ENCODE measurements at places on chromosomes 1 and 21. TPM values are rescaled to one million over a fixed set of nuclear protein-coding genes. Genes with fewer than 3 reads are reported as not detected.

HHIPL2 gene
- 0.31 TPM for total RNA-seq

FALEC gene
- 2.6 TPM for total RNA-seq

TDRD5 gene
- total RNA-seq: 0.28 TPM

RSPH1 gene
- total RNA-seq: 0.15 TPM

PALMD gene
- total RNA-seq: not detected

RPAP2 gene
- total RNA-seq: 28.3 TPM

SAMD11 gene
- 14.8 TPM for total RNA-seq

EFNA3 gene
- total RNA-seq: 17.5 TPM

RPE65 gene
- total RNA-seq: not detected

CKS1B gene
- 342 TPM for total RNA-seq

NPHP4 gene
- total RNA-seq: 22.1 TPM

A3GALT2 gene
- not detected for total RNA-seq

OR2L13 gene
- not detected for total RNA-seq

RIPK4 gene
- total RNA-seq: 10.5 TPM

DNA sequence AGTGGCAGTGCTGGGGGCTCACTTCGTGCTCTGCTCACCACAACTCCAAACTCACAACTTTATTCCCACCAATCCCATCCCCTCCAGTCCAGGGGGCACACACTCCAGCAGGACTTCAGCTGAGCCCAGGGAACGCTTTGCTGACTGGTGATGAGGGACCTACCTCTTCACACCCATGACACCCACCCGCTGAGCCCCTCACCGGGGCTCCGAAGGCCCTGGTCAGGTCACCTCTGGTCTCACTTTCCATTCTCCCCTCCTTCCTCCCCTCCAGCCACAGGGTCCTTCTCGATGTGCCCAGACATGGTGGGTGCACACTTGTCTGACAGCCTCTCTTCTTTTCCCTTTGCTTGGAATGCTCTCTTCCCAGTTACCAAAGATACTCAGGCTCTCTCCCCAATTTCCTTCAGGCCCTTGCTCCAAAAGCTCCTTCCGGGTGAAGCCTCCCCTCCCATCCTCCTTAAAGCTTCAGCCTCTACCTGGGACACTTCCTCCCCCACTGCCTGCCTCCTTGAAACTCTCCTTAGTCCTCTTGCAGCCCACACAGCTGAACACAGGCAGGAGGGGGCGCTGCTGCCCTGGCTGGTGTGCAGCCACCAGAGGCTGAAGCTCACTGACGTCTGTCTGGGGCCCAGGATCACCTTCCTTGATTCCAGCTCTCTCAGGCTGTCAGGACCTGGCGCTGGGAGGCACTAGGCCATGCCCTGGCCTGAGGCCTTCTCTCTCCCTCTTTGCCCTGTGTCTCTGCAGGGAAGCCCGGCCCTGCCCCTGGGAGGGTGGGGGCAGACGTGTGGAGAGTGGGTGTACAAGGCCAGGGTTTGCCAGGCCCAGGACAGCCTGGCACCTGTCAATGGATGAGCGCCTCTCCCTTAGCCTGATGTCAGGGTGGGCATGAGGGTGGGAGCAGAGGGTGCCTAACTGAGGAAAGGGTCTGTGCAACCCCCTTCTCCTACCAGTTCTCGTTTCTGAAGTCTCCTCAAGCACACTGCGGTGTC, 1.6 kb downstream of the KCNE1 start:
- peak; percentile 87 for DNase-seq

DNA sequence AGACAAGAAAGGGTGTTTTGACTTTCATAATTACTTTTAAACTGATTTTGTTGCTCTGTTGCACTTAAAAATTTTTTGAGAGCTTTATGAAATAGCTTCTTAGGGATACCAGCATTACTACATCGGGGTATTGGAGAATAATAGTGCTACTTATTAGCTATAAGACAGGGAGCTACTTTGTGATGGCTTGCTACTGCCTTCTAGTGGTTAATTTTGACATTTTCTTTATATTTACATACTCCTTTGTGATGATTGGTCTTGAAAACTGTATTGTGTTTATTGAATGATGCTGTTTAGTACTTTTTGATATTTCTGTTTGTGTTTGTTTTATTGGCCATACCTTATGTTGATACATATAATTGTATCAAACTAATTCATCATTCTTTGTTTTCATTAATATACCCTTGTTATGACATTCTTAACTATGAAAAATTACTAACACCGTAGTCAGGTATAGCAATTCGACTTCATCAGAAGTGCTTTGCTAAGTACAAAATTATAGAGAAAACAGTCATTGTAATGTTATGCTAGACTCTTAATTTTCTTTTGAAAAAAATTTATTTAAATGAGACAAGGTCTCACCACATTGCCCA, 85.5 kb downstream of the CLIC4 start:
- DNase-seq: peak; percentile 42

DNA sequence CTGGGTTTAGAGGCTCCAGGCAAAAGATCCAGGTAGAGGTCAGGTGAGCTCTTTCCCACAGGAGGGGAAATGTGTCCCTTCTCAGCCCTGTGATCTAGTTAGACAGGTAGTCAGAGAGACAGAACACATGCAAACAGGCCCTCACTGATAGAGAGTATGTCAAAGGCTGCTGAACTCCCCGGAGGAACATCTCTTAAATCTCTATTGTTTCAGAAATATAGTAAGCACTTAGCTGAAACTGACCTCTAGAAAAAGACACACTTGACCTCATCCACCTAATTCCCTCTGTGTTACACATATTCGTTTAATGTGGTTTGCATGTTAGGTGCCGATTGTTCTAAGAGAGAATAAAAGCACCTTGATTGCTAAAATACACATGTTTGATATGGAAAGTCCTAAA, 23.3 kb downstream of the SUSD4 start:
- DNase-seq: no peak

- DNase-seq: no peak
Observed at GRCh38 chr1:68384872-68385411, 64.8 kb downstream of the RPE65 start.

GRCh38 chr21:17550671-17551308, 37.9 kb downstream of the CXADR start:
- DNase-seq: no peak

GRCh38 chr1:38872401-38873026, 634 bp downstream of the MYCBP start:
- no peak for DNase-seq

GRCh38 chr1:156766298-156767100, 836 bp upstream of the PRCC start:
- DNase-seq: no peak

DNA sequence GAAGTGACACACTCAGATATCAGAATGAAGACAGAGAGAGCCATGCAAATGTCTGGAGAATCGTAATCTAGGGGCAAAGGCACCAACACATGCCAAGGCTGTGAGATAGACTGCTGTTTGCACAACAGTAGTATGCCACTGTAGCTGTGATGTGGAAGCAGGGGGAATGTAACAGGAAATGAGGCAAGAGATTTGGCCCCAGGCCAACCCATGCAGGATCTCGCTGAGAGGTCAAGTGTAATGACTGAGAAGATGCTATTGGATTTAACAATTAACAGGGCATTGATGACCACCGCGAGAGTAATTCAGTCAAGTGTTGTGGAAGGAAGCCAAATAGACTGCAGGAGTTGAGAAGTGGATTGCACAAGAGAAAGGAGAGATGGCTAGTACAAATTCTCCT, 107.3 kb upstream of the ST6GALNAC5 start:
- DNase-seq: no peak

GRCh38 chr1:110208916-110209645, 1.0 kb upstream of the KCNC4 start:
- no peak for DNase-seq

- DNase-seq: no peak
Observed at GRCh38 chr1:198696211-198696610, 57.4 kb downstream of the PTPRC start.

GRCh38 chr1:93029317-93029716, 49.8 kb upstream of the MTF2 start:
- no peak for DNase-seq

- no peak for DNase-seq
Observed at GRCh38 chr1:158516966-158517365, 37.2 kb downstream of the OR6Y1 start.

GRCh38 chr1:229619614-229620013, 6.3 kb downstream of the TAF5L start:
- no peak for DNase-seq

DNA sequence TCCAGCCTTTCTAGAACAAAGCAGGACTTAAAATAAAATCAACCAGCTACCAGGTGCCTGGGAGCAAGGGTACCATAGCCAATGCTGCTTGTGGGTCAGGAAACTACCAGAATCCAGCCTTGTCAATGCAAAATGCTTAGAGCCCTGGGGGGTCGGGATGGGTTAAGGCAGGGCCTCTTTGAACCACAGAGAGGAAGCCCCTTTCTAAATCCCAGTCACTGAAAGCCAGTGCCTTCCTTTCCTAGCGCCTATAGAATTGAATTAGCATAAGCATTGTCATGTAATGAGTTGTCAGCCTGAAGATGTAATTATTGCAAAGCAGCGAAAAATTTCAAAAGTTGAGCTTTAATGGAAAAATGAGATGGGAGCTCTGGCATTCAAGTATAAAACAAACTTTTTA, 176.6 kb upstream of the DAB1 start:
- peak; percentile 66 for DNase-seq

GRCh38 chr1:198132060-198132781, 24.6 kb upstream of the NEK7 start:
- DNase-seq: no peak

- no peak for DNase-seq
Observed at GRCh38 chr1:189941922-189942321, 535.7 kb downstream of the BRINP3 start.

- DNase-seq: peak; percentile 57
Observed at GRCh38 chr1:40651138-40651857, 14.2 kb downstream of the RIMS3 start.

- peak; percentile 35 for DNase-seq
Observed at GRCh38 chr21:21973806-21974205, 975.6 kb downstream of the NCAM2 start.

DNA sequence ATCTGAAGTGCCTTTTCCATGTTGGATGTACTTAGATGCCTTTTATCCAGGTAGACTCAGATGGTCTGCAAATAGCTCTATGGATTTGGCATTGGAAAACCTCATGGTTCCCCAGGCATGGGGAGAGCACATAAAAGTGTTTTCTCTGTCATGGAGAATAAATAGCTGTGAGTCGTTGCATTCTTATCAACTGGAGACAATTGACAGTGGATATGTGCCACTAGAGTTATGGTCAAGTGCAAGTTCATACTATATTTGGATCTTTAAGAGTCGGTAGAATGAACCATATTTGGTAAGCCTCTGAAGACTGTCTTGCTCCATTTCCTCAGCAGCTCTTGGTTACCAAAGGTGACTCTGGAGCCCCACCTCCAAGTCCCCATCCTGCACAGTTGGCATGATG, 83.7 kb downstream of the ROR1 start:
- DNase-seq: no peak

GRCh38 chr1:68478662-68479061, 18.2 kb downstream of the DEPDC1 start:
- no peak for DNase-seq

DNA sequence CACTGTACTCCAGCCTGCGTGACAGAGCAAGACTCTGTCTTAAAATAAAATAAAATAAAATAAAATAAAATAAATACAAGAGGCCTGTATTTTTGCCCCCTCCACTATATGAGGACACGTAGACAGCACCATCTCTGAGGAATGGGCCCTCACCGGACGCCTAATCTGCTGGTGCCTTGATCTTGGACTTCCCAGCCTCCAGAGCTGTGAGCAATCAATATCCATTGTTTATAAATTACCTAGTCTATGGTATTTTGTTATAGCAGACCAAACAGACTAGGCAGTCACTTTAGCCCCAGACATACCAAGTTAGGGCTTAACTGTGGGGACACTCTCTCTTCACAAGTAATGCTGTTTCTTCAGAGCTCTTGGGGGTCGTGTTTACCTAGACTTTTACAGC, 6.4 kb downstream of the ELAPOR1 start:
- DNase-seq: no peak

GRCh38 chr1:94235189-94236012, 2.0 kb downstream of the ARHGAP29 start:
- DNase-seq: no peak

GRCh38 chr1:199515261-199515660, 512.2 kb upstream of the NR5A2 start:
- no peak for DNase-seq

Measured in H7 (cell line).